ENCODE measurements at places on chromosomes 12 and 14.

DNA sequence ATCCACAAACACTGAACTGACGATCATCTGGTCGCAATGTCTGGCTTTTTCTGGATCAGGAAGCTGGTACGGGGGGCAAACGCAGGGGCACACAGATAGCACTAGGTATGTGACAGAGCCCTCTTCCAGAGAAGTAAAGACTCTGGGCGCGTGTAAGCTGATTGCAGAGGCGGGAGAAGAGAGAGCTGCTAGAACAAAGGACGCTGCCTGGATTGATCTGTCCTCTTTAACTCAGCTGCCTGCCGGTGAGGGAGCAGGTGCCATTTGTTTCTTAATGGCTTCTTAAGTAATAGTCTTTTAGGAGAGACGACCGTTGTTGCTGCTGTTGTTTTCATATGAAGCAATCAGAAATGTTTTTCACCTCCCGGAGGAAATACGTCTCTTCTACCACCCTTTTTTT lies 77.3 kb downstream of the GLT1D1 start:
- DNase-seq: no peak

DNA sequence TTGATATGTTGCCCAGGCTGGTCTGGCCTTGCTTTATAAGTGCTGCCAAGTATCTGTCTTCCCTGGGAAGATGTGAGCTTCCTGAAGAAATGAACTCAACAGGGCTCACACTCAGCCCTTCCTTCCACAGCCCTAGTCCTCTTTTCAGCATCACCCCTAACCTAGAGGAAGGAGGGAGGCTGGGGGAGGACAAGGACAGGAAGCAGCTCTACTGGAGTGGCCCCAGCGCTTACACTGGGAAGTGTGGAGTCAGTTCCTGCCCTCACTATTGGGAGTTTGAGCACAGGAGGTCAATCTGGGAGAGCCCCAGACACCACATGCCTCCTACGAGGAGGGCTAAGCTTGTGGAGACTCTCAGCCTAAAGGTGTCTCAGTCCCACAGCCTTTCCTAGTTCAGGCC lies 16.8 kb downstream of the GALNT6 start:
- DNase-seq: no peak

- peak; percentile 28 for DNase-seq
Observed at GRCh38 chr12:51323966-51324895, at the start of gene BIN2. Gene BIN2, minus strand, starts transcription at chr12:51324174. Its CDS starts 72 bp downstream, at chr12:51324102.

GRCh38 chr12:2754208-2754607 lies 40.6 kb upstream of the FKBP4 start:
- no peak for DNase-seq
